A549 treated with GW870086 at 1 μM for 4 hours (cell line): ENCODE measurements at places on chromosomes 13 and 19. TPM values are rescaled to one million over a fixed set of nuclear protein-coding genes. Genes with fewer than 3 reads are reported as not detected.

CEACAM1 gene
- 2.4 to 3.7 TPM (median 2.9 TPM) in 5 replicates for total RNA-seq

SIGLEC5 gene
- not detected in 5 replicates for total RNA-seq

ZNF880 gene
- total RNA-seq = 0.73 to 1.2 TPM (median 0.97 TPM) in 5 replicates

GJB2 gene
- 0.62 to 1.00 TPM (median 0.86 TPM) in 5 replicates for total RNA-seq

SHISA7 gene
- not detected in 5 replicates for total RNA-seq

ADAMTS10 gene
- total RNA-seq = 8.8 to 15.2 TPM (median 12.9 TPM) in 5 replicates

ZNF560 gene
- not detected in 5 replicates for total RNA-seq

ZNF345 gene
- total RNA-seq = 0.10 to 0.36 TPM (median 0.34 TPM) in 3 of 5 replicates, not detected in the others

ONECUT3 gene
- not detected in 5 replicates for total RNA-seq

TEX26 gene
- total RNA-seq = not detected in 5 replicates

FFAR3 gene
- total RNA-seq = 0.07 to 0.21 TPM in 2 of 5 replicates, not detected in the others

SIX5 gene
- 17.0 to 28.2 TPM (median 24.1 TPM) in 5 replicates for total RNA-seq

CELF5 gene
- total RNA-seq = 0.33 to 0.72 TPM (median 0.47 TPM) in 5 replicates

RPS19 gene
- 9,077 to 10,791 TPM (median 9,411 TPM) in 5 replicates for total RNA-seq

ZNF829 gene
- 0.23 to 0.57 TPM (median 0.37 TPM) in 5 replicates for total RNA-seq

THAP8 gene
- 5.3 to 6.8 TPM (median 6.3 TPM) in 5 replicates for total RNA-seq

METTL21C gene
- not detected in 5 replicates for total RNA-seq

CABP5 gene
- not detected in 5 replicates for total RNA-seq

GRK1 gene
- total RNA-seq = not detected in 5 replicates

SIGLEC11 gene
- total RNA-seq = 0.07 to 0.10 TPM in 2 of 5 replicates, not detected in the others

ZNF180 gene
- total RNA-seq = 8.0 to 9.3 TPM (median 8.1 TPM) in 5 replicates

KIR2DL1 gene
- not detected in 5 replicates for total RNA-seq

TICAM1 gene
- 7.2 to 10.1 TPM (median 9.7 TPM) in 5 replicates for total RNA-seq

CYP4F2 gene
- total RNA-seq = 0.08 to 0.49 TPM (median 0.30 TPM) in 4 of 5 replicates, not detected in the other

SPIB gene
- 0.10 to 0.34 TPM (median 0.15 TPM) in 4 of 5 replicates, not detected in the other for total RNA-seq
